ENCODE measurements at places on chromosomes 2 and 18.

GRCh38 chr18:64201781-64202180, 52.9 kb upstream of the LINC00305 start:
- no peak for DNase-seq

DNA sequence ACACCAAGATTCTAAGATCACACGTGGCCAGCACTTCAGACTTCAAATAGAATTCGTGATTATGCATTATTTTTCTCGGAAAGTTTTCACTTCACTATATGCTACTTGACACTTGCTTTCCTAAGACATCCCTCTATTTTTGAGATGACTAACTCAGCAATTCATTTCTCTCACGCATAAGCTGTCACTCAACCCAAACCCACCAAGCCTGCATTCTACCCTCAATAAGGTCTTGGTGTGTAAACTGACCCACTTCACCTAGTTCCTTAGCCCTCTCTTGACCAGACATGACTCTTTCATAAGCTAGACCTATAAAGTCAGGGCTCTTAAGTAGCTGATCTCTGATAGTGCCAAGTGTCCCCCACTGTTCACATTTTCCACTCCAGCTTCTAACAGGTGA, 11.7 kb downstream of the CKAP2L start:
- DNase-seq, result no peak

GRCh38 chr2:157800838-157801495, 75.2 kb downstream of the ACVR1 start:
- DNase-seq, result no peak

- DNase-seq, result no peak
Observed at GRCh38 chr2:236830926-236831325, 254.8 kb upstream of the COPS8 start.

DNA sequence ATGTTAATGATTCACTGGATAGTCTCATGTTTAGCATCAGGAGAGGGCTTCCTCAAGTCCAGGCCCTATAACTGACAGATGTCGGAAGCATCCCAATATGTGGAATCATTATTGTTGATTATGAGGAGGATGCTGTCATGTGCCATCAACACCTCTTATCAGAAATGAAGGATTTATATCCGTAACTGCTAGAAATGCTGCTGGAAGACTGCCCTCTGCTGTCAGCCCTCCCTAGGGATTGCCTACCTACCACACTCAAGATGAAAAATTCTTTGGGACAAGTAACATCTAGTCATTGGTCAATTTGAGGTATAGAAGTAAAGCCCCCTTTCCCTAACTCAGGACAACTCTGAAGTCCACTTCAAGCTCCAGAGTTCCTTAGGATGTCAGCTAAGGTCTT, 1166.5 kb upstream of the NXPH2 start:
- no peak for DNase-seq

DNA sequence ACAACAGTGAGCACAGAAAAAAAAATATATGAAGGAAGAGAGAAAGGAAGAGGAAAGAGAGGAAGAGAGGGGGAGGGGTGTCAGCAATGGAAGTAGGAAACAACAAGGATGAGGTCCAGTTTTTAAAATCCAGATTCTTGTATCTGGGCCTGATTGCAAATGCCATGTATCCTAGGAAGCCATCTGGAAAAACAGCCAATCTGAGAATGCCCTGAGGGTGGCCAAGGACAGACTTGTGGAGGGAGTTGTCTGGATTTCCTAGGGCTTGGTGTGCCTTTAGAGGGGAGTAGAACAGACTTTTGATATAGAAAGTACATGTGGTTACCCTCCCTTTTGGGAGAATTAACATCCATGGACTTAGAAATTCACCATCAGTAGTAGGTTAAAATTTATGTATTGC, 47.1 kb downstream of the PRKCE start:
- DNase-seq, result no peak

DNA sequence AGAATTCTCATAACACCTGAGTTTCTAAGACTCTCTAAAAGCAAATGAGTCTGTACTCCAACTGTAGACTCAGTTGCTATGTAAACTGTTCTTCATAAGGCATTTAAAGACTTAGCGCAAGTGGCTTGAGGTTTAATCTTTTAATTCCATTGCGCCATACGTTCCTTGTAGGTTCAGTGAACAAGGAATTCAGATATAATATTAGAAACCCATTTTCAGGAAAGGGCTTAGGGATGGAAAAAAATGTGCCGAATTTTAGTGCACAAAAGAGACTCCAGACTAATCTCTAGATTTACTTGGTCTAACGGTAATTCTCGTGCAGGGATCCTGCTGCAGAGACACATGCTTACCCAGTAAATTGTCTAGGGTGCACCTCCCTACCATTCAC, 268.9 kb upstream of the TANK start:
- no peak for DNase-seq

DNA sequence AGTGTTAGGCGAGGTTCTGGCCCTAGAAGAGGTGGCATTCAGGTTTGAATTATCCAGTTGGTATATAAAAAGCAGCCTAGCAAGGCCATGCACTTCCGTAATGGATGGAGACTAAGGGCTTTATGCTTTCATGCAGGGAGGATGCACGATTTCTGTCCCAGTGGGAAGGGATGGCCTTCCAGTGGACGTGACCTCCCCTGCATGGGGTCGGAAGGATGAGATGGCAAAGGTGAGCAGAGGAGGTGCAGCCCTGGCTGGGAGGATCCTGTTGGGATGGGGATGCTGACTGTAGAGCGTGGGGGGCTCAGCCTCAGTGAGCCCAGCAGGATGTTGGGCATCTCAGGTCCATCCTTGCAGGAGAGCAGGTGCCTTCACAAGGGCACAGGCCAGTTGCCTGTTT, 4.8 kb downstream of the ASB18 start:
- DNase-seq, result no peak

All from hematopoietic multipotent progenitor cell treated with erythropoietin and hydrocortisone succinate and interleukin-3 and kit ligand, for 6 days (in vitro differentiated cells).